Cerebellar nuclear complex (tissue), 1 donor: ENCODE measurements at places on chromosomes 1 and 21.

DNA sequence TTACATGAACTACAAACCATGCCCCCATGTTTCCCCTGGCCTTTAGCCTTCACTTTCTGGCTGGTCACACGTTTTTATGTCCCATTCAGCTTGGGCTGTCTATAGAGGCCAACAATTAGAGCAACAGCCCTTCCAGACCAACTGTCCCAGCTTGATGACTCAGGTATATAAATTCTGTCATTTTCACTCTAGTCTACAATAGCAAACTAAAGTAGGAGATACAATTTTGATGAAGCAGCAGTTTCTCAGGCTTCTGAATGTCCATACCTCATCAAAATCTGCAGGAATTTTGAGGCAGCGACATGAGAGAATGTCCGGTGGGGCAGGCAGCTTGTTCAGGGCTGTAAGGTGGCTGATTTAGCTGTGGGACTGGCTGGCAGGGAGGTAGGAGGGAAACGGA, 45.6 kb upstream of the VAV3 start:
- no peak for DNase-seq

GRCh38 chr1:208273386-208274017, 29.3 kb upstream of the PLXNA2 start:
- no peak for DNase-seq

- no peak for DNase-seq
Measured at GRCh38 chr1:55718758-55719671, 503.9 kb upstream of the USP24 start.

- no peak for DNase-seq
Measured at GRCh38 chr21:42570841-42571387, 57.3 kb downstream of the SLC37A1 start.

DNA sequence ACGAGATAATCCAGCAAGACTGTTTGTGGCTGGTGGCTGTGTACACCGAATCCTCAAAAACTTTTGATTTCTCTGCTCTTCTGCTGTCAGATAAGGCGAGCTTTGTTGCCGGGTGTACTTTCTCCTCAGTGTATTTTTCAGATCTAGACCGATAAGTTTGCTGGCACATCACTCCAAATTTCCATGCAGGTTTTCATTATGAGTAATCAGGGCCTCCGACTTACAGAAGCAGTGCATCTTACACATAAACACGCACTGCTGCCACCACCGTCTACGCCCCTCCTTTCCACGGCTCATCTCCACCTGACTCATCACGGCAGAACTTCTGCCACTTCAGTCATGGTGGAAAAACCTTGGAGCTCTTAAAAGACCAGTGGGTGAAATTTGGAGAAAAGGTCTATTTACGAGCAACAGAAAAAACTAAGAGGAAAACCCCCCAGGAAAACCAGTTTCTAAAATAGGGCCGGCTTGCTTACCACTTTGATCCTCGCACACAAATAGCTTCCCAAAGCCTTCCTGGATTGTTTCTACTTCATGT, 7.7 kb downstream of the ZBTB21 start:
- DNase-seq = no peak

DNA sequence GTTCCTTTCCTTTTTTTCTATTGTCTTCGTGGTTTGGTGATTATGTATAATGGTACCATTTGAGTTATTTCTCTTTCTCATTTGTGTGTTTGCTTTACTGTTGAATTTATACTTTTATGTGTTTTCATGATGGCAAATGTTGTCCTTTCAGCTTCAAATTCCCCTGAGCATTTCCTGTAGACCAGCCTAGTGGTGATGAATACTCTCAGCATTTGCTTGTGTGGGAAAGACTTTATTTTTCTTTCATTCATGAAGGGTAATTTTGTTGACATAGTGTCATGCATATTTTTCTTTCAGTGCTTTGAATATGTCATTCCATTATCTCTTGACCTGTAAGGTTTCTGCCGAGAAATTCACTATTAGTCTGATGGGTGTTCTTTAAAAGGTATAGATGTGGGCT, 166.6 kb upstream of the GORAB start:
- no peak for DNase-seq

- no peak for DNase-seq
Measured at GRCh38 chr1:191707288-191707687, 451.0 kb upstream of the RGS18 start.

- no peak for DNase-seq
Measured at GRCh38 chr1:41889506-41890414, 29.0 kb downstream of the HIVEP3 start.

DNA sequence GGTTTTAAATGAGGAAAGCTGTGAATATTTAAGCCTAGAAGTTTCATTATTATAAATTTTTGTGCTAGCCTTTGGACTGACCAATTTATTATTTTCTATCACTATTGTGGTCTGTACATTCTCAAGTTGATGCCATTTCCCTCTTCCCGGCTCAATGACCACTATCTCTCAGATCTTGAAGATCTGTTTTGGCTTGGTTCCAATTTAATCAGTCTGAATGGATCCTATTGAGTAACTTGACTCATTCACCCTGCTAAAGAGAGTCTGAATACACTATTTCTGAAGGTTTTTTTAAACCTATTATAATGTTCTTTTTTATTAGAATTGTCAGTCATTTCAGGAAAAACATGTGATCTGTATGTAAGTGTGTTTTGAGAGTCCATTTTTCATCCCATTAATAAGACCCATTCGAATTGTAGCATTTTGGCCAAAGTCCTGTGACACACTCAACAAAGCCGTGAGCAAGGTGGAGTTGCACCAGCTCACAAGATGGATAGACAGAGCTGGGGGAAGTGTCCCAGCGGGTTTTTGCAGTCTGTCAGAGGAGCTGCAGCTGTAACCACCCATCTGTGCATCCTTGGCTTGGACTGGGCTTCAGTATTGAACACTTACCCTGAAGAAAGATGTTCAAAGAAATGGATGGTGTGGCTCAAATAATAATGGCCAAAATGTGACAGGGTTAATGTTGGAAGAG, 145.6 kb downstream of the NFIA start:
- DNase-seq = no peak

- no peak for DNase-seq
Measured at GRCh38 chr1:26999440-26999987, 6.0 kb downstream of the TRNP1 start.

DNA sequence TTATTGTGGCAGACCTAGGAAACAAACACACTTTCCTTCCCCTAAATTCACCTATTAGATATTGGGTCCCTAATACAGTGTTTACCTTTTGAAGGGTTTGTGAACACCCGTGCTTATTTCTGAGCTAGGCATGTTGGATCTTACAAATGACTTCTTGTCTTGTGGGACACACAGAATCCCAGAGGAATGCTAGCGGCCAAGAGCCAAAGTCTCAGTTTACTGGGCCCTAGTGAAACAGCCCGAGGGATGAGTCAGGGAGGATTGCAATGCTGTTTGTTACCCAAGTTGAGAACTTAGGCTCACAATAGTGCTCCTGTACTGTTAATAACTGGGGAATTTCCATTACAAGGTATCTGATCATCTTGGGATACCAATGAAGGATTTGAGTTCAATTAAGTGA, 100.1 kb upstream of the AKT3 start:
- no peak for DNase-seq

DNA sequence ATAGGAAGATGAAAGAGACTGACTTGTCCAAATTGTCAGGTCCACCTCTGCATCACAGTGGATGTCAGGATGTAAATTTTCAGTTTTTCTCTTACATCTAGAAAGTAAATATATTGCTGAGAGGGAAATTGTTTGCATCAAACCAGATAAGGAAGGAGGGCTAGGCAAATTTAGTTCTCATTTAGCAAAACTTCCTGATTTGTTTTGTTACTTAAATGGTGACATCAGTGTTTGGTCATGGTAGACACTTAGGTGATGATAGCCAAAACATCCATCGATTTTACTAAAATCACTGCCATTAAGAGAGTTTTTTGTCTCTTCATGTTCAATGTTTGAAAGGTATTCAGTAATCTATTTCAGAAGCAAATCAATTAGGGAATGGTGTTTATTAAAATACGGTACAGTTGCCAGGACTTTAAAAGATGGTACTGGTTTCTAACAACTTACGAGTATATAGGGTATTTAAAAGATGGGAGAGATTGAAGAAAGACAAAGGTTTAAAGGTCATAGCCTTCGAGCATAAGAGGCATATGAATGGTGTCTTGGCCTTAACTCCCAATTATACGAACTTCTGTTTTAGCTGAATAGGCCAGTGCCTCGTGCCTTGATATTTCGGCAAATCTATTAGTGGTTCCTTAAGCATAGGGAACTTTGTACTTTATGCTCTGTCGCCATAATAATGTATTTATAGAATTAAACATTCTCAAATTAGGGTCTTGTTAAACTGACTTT, 3.0 kb downstream of the IER5 start:
- no peak for DNase-seq

GRCh38 chr1:208628022-208628914, 384.1 kb upstream of the PLXNA2 start:
- DNase-seq = no peak

DNA sequence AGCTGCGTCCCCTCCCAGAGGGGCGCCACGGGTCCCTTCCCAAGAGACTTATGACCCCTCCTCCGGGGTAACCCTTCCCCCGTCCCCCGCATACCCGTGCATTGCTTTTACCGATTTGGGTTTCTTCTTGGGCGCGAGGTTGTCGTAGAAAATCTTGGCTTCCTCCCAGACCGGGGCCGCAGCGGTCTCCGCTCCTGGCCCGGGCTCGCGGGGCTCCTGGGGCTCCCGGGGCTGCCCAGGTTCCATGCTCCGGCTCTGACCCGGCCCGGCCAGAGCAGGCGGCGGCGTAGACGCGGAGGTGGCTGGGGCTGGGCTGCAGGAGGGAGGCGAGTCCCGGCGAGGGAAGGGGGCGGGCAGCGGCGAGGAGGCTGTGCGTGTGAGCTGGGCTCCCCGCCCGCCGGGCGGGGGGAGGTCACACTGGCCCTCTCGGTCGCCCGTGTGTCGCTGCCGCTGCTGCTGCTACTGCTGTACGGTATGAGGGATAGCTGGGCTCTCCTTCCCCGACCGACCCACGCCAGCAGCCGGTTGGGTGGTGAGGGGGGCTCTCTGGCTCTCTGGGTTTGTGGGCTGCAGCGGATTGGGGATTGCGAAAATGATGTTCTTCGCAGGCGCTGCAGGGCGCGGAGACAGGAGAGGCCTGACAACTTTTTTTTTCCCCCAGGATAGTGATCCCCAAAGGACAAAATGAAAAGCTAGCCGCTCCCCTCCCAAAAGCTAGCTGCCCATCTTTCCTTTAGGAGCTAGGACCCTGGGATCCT, at the start of gene NT5C1A:
Gene NT5C1A, minus strand, starts transcription at position 315 of the 758 bp plus-strand sequence. Its CDS starts 69 bp downstream, at position 246.
- no peak for DNase-seq

DNA sequence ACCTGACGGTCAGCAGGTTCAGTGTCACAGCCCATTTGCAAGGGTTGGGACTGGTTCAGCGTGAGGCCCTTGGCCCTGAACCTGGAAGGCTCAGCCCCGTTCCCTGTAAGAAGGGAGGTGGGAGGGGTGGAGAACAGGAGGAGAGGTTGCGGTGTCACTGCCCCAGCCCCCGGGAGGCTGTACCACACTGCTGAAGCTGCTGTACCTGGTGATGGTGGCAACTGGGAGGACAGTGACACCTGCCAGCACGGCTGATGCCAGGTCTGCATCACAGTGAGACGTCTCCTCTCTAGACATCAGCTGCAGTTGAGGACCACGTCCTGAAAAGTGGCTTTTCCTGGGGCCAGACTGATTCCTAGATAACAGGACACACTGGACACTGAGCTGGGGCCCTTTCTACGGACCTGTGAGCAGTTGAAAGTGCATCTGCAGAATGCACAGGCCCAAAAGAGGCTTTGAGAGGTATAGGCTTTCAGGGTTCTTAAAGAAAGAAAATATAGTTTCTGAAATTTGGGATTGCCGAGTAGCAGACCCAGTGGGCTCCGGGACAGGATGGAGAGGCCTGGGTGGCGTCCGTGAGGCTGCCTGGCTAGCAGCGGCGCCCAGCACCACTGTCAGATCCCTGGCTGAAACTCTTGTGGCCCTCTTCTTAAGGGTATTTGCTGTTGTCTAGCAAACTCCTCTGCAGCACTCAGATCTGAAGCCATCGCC, 47.7 kb downstream of the COQ8A start:
- no peak for DNase-seq

- no peak for DNase-seq
Measured at GRCh38 chr1:79532555-79532954, 526.0 kb upstream of the ADGRL4 start.

GRCh38 chr1:47637111-47637685, 199.4 kb downstream of the FOXD2 start:
- no peak for DNase-seq

DNA sequence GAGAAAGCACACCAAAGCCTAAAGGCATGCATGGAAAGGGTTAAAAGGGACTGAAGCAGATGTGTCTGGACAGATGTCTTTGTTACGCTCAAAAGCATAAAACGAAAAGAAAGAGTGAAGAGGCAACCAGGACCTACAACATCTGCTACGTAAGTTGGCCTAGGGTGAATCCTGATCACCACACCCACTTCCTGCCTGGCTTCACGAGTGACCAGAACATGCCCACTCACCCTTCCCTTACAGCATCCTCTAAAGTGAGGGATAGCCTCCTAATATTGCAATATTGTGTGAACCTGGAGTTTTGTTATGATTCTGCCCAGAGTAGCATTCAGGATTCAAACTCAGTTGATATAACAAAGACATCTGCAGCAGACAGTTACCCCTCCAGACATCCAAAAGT, 10.6 kb upstream of the OLIG2 start:
- DNase-seq = no peak

DNA sequence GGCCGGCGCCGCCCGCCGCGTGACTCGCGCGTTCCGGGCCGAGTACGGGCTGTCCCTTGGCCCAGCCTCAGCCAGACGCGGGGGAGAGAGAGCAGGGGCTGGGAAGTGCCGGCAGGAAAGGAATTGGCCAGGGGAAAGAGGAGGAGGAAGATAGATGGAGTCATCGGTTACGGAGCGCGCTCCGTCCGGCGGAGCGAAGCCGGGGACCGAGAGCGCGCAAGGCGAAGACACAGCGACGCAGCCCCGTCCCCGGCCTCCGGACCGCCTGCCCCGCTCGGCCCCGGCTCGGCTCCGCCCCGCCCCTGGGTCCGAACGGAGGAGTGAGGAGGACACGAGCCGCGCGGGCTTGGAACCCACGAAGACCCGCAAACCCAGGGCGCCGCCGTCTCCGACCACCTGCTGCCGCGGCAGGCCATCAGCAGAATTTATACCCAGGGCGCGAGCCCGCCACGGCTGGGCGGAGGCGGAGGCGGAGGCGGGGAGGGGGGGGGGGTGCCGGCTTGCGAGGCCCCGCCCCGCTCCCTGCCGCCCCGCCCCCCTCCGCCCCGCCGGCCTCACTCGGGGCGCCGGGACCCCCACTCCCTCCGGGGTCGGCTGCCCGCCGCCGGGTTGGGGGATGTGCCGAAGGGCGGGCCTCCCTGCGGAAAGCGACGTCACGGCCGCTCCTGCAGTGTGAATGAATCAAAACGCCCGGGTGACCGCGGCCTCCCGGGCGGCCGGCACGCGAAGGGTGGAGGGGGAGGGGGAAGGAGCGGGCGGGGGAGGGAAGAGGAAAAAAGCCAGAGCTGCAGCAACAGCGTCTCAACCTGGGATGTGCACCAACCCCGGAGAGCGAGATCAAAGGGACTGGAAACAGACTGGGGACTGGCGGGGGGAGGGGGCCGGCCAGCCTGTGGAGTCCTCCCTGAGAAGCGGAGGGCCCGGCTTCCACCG, at the start of gene LHX4:
Gene LHX4, plus strand, starts transcription at position 782 of the 933 bp plus-strand sequence. CDS start 266 bp downstream, outside the sequence.
- DNase-seq = no peak

- DNase-seq = no peak
Measured at GRCh38 chr1:84732520-84732919, 42.3 kb upstream of the SSX2IP start.
